ENCODE measurements at places on chromosomes 16 and 17.
A peak's percentile ranks its signal among the peaks of the same experiment; 100 is the strongest.

DNA sequence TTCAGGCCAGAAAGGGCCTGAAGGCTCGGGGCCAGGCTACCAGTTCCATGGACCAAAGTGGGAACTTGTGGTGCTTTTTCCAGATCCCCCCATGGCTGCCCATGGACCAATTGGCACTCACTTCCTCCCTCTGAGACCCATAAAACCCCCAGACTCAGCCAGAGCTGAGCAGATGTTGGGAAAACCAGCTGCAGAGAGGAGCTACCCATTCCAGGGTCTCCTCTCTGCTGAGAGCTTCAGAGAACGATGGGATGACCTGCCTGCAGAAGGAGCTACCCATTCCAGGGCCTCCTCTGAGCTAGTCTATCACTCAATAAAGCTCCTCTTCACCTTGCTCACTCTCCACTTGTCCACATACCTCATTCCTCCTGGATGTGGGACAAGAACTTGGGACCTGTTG is 52.2 kb upstream of the MED9 start:
- DNase-seq = no peak

- DNase-seq = no peak
Measured at GRCh38 chr16:2343211-2343610, 2.7 kb upstream of the ABCA3 start.

DNA sequence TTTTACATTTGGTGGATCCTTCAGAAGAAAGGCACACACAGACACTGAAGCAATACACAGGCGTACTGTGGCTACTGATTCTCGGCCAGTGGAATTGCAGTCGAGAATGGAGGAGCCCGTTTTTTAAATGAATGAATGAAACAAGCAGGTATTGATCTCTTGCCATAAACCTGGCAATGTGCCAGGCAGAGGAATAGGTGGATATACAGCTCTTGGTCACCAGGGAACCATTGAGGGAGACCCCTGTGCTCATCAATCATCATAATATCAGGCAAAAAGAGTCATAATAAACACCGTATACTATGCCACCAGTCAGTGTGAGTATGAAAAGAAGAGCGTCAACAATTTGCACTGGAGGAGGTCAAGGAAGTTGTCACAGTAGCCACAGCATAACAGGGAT is 140.3 kb upstream of the FOXF1 start:
- DNase-seq = no peak

DNA sequence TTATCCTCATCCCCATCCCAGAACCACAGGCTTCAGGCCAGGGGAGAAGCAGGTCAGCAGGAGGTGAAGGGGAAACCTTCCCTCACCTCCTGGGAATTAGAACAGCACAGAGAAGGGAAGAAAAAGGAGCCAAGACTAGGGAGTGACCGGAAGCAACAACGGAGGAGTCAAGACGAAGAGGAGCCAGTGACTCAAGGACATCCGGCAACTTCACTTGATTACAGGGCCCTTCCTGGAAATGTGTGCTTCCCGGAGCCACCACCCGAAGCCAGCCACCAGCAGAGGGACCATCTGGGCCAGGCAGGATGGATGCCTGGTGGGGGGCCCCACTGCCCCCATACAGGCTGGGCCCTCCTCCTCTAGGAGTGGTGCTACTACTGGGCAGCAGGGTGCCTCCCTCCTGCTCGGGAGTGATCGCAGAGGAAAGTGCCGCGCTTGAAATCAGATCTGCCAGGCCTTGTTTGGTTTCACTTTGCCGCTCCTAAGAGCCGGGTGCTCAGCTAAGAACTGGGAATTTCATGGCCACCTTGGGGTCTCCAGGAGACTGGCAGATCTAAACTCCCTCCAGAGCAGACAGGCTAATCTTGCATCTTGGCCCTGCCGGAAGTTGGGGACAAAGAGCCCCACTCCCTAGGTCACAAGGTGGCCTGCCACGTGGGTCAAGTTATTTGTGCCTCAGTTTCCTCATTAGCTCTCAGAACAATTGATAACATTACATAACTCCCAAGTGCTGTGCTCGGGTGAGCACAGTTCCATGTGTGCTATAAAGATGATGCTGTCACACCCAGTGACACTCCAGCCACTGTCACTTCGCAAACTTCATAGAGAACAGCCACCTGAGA is 6.6 kb downstream of the CDC42EP4 start:
- peak; percentile 57 for DNase-seq

DNA sequence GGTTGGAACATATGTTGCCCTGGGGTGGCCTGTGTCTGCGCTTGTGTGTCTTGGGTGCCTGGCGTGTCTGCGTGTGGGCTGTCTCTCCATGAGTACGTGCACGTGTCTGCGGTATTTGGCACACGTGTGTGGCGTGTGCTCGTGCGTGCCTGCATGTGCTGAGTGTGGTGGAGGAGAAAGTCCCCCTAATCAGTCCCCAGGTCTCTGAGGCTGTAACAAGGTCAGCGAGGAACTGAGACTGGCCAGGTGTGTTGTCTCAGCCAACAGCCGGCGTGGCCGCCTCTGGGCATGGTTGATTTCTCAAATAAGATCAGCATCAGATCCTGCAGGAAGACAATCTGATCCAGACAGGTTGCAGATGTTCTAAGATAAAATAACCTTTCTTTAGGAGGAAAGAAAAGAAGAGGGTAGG is 3.5 kb upstream of the CPNE7 start:
- no peak for DNase-seq

GRCh38 chr17:1047177-1047878 is 50.4 kb downstream of the TIMM22 start:
- DNase-seq = no peak

DNA sequence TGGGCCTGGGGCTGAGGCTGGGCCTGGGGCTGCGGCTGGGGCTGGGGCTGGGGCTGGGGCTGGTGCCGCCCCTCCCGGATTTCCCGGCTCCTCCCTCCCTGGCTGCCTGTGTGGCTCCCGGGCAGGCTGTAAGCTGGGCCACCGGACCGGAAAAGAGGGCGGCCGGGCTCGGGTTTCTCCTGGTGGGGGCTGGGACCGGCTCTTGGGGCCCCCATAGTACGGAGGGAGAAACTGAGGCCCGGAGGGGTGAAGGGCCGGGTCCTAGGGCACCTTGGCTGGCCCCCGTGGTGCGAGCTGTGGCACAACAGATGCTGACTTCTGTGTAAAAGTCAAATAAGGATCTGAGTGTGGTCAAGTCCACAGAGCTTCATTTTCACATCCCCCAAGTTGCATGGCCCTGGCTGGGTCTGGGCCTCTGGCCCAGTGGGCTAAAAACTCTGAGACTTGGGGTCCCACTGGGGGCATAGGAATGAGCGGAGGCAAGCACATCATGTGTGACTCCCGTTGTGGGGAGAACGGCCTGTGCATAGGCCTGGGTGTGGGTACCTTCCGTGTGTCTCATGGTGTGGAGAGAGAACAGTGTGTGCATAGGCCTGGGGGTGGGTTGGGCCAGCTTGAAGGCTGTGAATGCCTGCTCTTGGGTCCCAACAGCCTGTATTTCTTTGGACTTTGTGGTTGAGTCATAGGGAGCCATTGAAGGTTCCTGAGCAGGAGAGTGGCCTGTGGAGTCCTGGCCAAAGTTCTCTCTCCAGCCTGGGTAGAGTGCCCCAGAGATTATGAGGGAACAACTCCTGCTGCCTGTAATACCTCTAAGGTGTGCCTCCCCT is 123.9 kb upstream of the CIBAR2 start:
- no peak for DNase-seq

GRCh38 chr17:79811011-79811867 is 14.4 kb upstream of the CBX8 start:
- DNase-seq = peak; percentile 46

DNA sequence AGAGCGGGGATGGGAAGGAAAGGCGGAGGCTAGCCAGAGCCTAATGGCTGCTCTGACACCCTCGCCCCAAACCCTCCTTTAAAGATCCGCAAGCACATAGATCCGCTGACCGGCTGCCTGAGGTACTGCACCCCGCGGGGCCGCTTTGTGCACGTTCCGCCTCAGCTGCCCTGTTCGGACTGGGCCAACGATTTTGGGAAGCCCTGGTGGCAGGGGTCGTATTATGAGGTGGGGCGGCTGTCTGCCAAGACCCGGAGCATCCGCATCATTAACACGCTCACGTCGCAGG is 663 bp downstream of the CYB5D1 start:
- peak; percentile 59 for DNase-seq

DNA sequence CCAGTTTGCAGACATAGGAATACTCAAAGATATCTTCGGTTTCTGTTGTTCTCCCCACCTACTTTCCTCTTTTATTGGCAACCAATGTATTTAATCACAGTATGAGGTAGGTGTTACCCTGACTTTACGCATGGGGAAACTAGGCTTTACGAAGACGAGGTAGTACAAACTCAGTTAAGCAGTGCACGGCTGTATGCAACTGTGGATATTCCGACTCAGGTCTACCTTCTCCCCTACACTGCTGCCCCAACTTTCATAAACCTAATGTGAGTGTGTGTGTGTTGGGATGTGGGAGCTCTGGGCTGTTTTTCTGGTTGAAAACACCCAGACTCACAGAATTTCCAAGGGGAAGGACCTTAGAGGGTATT is 1.2 kb upstream of the GPT2 start:
- no peak for DNase-seq

- DNase-seq = peak; percentile 88
Measured at GRCh38 chr17:39209317-39210092, 9.4 kb downstream of the RPL19 start.

DNA sequence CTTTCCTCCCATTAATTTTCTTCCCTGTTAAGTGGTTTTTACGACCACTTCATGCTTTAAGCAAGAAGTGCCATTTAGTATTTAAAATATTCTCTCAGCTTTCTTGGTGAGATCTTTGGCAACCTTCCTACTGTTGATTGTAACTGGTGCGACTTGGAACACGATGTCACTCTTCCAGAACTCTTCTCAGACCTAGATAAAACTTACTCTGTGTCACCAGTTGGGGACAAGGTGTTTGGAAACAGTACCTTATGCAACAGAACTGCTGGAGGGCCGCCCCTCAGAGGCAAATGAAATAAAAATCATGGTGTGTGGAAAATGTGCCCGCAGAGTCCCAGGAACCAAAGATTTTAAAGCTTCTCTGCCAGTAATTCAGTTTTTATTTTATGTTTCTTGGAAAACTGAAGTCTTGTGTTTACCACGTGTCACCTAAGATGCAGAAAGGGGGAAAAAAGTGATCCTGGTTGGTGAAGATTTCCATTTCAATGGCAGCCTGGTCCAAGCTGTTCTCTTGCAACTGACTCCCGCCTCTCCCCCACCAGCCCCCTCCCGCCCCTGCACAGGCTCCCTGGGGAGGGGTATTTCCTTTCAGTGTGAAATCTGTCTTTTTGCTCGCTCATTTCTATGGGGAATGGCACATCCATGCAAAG is 7.2 kb upstream of the HSD11B2 start:
- DNase-seq = no peak

GRCh38 chr16:70419384-70420327 is 19.2 kb downstream of the ST3GAL2 start:
- DNase-seq = peak; percentile 38

- no peak for DNase-seq
Measured at GRCh38 chr17:41223821-41224220, 2.6 kb upstream of the KRTAP9-2 start.

- no peak for DNase-seq
Measured at GRCh38 chr17:73365906-73366623, 54.3 kb upstream of the CDC42EP4 start.

GRCh38 chr16:11004351-11004750 is 60.0 kb downstream of the CLEC16A start:
- no peak for DNase-seq

GRCh38 chr17:1555651-1556471 is 6.7 kb downstream of the PITPNA start:
- DNase-seq = peak; percentile 83

GRCh38 chr16:17831330-17831729 is 360.6 kb upstream of the XYLT1 start:
- DNase-seq = no peak

GRCh38 chr17:75498039-75498725 is 17.2 kb downstream of the CASKIN2 start:
- no peak for DNase-seq

- peak; percentile 85 for DNase-seq
Measured at GRCh38 chr17:48026502-48027321, 10.9 kb downstream of the COPZ2 start.

DNA sequence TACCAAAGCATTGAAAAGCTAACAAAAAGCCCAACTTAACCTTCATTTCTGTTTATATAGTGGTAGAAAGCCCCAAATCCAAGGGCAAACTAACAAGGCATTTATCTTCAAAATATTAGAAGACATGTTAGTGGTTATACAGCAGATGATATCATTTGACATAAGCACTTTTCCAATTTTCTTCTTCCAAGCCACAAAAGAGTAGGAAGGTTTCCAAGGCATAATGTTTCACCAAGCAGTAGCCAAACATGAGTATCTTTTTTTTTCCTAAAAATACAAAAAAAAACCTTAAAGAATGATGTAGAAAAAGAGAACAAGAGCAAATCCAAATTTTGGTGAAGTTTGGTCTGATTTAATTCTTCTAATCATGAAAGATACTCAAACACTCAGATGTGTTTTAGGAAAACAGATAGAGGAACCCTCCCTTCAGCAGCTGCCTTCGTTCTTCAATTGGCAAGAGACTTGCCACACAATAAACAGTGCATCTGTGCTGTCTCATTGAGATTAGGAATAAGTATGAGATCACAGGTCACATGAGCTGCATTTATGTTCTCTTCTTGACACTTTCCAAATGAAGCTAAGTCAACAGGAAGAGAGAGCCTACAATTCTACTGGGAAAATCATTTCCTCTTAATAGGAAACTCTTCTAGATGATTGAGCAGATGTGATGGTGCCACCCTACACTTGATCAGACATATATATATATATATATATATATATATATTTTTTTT is 106.7 kb downstream of the TTC19 start:
- peak; percentile 63 for DNase-seq

DNA sequence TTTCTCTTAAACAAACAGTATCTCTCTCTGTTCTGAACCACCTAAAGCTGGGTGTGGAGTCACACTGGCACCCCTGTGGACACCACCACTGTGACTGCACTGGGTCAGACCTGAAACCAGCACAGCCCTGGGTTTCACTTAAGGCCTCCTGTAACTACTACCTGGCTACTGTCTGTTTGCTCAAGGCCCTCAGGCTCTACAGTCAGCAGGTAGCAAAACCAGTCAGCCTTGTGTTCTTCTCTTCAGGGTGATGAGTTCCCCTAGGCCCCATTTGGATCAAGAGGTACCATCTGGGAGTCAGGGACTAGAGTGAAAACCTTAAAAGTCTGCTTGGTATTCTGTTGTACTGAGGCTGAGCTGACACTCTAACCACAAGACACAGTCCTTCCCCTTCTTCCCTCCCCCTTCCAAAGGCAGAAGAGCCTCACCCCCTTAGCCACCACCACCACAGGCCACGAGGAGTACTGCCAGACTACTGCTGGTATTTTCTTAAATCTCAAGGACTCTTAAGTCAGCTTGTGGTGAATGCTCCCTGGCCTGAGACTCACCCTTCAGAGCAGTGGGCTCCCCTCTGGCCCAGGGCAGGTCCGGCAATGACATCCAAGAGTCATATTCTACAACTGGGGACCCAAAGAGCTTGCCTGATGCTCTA is 153.2 kb upstream of the MON1B start:
- no peak for DNase-seq

- no peak for DNase-seq
Measured at GRCh38 chr17:64017381-64017980, 3.0 kb downstream of the ICAM2 start.

- no peak for DNase-seq
Measured at GRCh38 chr16:82807311-82807710, 180.5 kb downstream of the CDH13 start.

GRCh38 chr17:29219378-29220047 is 27.1 kb upstream of the CRYBA1 start:
- peak; percentile 94 for DNase-seq

- DNase-seq = peak; percentile 78
Measured at GRCh38 chr16:30775392-30776188, 11.4 kb downstream of the ZNF629 start.
